ENCODE measurements at places on chromosomes 1 and 21.

DNA sequence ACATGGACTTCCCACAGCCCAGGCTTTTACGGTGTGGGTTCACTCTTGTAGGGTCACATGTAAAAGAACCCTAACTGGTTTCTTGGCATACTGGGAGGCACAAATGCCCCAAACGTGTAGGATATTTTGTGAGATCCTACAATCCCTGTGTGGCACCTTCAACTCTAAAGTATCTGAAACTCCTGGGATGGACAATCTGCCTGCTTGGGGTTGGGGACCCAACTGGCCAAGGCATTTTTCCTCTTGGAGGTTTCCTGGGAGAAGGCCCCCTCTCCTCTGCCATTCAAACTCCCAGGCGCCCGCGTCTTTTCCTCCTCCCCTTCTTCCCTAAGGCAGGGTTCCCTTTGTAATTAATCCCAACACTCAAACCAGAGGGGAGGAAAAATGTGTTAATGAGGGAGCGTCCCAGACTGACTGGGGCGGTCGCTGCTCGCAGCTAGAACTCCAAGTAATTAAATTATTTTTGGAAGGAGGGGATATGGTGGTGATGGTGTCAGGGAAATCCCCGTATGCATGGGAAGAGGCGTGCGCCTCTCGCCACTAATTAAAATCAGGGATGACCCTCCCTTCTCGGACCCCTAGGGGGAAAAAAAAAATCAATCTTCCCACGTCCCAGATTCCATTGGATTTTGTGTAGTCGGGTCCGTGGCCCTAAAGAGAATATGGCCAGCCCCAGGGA, 681 bp upstream of the VANGL2 start:
- DNase-seq = no peak

GRCh38 chr1:91022518-91022929, 689 bp upstream of the ZNF644 start:
- no peak for DNase-seq

GRCh38 chr1:2821966-2822620, 20.6 kb upstream of the TTC34 start:
- DNase-seq = no peak

DNA sequence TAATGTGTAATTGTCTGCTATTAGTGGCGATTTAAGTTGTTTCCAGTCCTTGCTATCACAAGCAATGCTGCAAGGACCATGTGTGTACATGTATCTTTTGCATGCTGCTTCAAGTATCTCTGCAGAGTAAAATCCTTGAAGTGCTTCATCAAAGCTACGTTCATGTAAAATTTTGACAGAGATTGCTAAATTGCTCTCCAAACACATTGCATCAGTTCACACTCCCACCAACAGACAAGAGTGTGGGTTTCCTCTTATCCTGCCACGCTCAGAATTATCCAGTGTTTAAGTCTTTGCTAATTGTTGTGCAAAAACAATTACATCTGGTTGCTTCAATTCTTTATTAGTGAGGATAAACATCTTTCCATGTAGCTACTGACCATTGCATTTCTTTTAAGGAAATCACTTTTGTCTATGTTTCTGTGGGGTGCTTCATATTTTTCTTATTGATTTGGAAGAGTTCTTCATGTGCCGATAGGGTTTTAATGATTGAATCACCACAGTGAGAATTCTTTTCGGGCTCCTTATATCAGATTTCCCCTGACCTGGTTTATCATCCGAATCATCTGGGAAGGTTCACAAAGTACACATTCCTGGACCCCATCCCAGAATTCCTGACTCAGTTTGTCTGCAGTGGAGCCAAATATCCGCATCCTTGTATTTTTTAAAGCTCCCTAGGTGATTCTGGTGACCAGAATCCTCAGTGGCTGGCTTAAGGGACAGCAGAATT, 56.3 kb upstream of the GALNT2 start:
- no peak for DNase-seq

- no peak for DNase-seq
Measured at GRCh38 chr1:9594471-9595155, 5.9 kb downstream of the TMEM201 start.

DNA sequence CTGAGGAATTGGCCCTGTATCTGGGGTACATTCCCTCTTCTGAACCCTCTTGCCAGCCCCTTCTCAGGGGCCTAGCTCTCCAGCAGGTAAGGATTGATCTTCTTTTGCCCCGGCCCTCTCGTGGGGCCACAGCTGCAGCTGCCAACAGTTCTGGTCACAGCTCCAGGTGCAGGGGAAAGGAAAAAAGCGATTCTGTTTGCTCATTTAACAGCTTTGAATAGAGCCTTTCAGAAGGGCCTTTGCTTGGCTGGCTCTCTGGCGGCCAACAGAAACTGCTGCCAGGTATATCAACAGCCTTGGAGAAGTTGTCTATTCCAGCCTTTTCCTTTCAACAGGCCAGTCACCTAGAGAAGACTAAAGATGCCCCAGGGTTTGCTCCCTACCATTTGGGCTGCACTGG, 16.1 kb upstream of the FMOD start:
- no peak for DNase-seq

GRCh38 chr1:219171192-219171935, 2.3 kb upstream of the LYPLAL1 start:
- DNase-seq = no peak

DNA sequence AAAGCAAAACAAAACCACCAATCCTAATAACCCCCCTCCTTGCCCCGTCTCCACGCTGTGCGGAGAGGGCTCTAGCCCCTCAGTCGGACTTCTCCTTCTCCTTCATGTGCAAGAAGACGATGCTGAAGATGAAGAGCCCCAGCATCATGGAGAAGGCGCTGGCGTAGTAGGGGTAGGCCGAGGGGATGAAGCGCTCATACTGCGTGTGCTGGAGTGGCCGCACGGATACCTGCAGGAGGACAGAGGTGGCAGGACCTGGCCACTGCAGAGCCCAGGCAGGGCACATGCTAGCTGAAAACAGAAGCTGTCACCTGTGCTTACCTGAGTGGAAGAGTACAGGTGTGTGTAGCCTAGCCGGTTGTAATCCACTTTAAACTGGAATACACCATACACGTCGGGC, 8.9 kb downstream of the DDOST start:
- no peak for DNase-seq

GRCh38 chr1:153348511-153349362, at the start of gene PGLYRP4:
Gene PGLYRP4, minus strand, starts transcription at chr1:153348841. Its CDS starts 909 bp downstream, at chr1:153347932.
- no peak for DNase-seq

DNA sequence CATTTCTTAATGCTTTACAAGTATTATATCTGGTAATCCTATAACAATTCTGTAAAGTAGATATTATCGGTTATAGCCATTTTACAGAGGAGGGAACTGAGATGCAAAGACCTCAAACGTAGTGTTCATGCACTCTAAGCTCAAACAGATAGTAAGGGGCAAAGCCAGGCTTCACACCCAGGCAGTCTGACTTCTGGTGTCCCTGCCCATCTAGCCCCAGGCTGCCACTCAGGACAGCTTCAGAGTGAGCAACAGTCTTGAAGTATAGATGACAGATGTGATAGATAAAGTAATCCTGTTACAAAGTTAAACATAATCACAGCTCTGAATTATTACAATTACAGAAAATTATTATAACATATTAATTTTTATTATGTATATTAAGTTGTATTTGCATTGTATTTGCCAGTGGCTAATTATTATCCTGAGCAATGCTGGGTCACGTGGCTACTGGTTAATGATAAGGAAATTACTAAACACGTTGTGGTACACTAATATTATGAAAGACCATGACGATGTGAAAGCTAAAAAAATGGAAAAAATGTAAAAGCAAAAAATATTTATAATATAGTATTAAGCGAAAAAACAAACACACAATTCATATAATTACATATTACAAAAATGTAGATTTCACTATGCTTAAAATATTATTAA, 6.1 kb upstream of the TRAF3IP3 start:
- no peak for DNase-seq

- no peak for DNase-seq
Measured at GRCh38 chr1:47677241-47677940, 239.5 kb downstream of the FOXD2 start.

- no peak for DNase-seq
Measured at GRCh38 chr1:72693376-72693775, 411.0 kb upstream of the NEGR1 start.

GRCh38 chr1:175410560-175410959, 218.0 kb upstream of the KIAA0040 start:
- DNase-seq = no peak

- DNase-seq = no peak
Measured at GRCh38 chr1:173870252-173871075, 2.3 kb downstream of the ZBTB37 start.

DNA sequence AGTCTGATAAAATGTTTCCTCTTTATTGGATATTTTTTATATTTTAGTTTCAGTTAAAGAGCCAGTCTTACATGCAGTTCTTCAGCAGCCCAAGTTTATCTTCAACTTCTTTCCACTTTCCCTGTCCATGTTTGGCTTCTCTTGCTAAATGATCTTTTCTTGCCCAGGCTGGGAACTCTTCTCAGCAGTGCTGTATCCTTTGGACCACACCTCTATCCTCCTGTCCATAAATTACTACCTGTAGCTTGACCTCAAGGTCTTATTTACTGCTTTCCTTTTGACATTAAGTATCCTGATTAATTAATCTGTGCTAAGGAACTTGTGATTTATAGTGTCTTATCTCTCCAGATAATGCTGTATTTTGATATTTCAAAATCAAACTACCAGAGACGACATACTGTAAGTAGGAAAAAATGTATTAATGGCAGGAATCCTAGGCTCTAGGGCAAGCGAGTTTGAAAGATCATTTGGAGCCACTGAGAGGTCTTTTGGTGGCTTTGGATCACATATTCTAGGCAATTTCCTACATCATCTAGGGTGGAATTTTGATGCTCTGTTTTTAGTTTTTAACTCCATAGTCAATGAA, 20.5 kb upstream of the PDC start:
- DNase-seq = no peak

GRCh38 chr21:34065027-34065426, 8.4 kb upstream of the MRPS6 start:
- no peak for DNase-seq

GRCh38 chr1:145936247-145936646, 9.0 kb upstream of the RBM8A start:
- no peak for DNase-seq

- DNase-seq = no peak
Measured at GRCh38 chr1:166924823-166925541, 48.9 kb upstream of the TADA1 start.

GRCh38 chr1:213511173-213511572, 460.1 kb downstream of the RPS6KC1 start:
- DNase-seq = no peak

DNA sequence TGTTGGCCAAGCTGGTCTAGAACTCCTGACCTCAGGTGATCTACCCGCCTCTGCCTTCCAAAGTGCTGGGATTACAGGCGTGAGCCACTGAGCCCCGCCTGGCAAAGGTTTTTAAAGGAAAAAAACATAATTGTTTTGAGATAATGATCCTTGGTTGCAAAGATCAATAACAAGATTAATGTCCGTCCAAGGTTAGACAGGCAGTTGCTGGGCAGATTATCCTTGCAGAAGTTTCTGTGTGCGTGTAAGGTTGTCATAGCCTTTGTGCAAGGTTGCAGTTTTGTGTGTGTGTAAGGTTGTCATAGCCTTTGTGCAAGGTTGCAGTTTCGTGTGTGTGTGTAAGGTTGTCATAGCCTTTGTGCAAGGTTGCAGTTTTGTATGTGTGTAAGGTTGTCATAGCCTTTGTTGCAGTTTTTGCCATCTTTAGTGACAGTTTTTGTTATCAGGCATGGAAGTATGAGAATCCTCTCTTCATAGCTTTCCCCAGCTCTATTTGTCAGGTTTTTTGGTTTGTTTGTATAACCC, 3.6 kb downstream of the YBEY start:
- no peak for DNase-seq

DNA sequence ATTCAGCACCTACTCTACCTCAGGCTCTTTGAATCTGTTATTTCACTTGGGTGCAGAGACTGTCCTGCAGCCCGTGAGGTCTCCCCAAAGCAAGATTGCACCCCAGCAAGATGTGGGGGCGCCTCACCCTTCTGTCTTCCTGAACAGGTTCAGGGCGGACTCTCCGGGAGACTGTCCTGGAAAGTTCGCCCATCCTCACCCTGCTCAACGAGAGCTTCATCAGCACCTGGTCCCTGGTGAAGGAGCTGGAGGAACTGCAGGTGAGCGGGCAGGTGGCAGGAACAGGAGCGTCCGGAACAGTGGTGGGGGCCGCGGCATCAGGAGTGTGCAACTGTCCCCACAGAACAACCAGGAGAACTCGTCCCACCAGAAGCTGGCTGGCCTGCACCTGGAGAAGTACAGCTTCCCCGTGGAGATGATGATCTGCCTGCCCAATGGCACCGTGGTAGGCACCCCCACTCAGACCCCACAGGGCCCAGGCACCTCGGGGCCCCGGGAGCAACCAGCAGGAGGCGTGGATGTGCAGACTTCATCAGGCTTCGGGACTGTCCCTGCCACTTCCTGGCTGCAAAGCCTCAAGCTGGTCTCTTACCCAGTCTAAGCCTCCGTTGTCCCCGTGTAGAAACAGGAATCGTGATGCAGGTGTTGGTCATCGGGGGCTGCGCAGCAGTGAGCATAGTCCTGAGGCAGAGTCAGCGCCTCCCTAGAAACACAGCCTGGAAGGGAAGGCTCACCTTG, 5.9 kb upstream of the MTFR1L start:
- no peak for DNase-seq

Measured in NCI-H460 (cell line).